NCI-H187 treated with DMSO at 0.1 percent for 48 hours (cell line): ENCODE measurements at places on chromosomes 16 and 17.

DNA sequence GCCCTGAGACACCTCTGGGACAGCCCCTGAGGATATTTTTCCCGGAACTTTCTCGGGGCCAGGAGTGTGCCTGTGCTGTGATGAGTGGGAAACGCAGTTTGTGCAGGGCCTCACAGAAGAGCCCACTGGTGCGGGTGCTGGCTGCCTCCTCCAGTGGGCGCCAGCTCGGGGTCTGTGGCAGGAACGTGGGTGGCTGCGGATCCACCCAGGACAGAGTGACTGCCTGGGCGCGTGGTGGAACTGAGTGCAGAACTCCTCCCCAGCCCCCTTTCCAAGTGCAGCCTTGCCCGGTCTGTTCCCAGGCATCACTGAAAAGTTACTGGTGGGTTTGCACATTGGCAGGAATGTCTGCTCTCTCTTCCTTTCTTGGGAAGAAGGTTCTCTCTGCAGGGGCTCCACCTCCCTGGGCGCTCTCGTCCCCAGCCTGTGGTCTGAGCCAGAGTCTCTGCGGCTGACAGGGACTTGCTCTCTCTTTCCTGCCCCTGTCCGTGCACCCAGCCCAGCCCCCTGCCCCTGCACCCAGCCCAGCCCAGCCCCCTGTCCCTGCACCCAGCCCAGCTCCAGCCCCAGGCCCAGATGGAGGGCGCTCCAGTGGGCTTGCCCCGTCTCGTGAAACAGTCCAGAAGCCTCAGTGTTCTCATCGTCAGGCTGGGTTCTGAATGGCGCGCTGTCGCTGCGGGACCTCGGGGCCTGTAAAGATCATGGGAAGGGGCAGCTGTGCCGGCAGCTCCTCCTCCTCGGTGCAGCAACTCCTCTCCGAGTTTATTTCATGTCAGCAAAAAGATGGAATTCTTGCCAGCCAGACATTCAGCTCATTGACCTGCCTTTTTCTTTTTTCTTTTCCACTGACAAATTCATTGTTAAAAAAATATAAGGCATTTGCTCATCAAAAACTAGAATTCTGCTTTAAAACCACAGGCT, 117.5 kb downstream of the BANP start:
- no peak for DNase-seq

GRCh38 chr16:2494616-2495015, 19.1 kb upstream of the ATP6V0C start:
- no peak for DNase-seq

DNA sequence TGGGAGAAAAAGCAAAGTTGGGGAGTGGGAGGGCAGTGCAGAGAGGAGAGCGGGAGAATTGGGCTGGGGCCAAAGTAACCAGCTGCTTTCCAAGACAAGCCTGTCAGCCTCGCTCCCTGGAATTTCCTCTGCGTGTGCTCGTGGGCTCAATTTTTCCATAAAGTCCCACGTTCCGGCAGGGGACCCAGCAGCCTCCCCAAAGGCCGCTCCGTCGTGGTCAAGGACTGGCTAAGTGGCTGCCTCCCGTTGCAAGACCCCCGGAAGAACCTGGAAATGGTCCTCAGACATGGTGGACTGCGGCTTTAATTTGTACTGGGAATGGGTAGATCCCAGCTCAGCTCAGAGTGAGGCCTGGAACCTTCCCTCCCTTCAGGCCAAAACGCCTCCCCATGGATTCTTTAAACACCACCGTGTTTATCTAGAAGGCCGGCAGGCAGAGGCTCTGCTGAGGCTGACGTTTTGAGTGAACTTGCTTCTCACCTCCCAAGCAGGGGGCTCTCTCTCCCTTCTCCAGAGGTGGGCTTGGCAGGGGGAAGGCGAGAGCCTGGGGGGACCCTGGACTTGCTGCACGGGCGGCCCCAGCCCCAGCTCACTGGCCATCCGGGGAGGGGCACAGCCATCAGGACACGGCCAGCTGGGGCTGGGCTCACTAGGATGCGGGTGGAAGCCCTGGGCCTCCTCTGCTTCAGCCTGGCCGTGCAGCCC, 190.0 kb downstream of the C16orf95 start:
- no peak for DNase-seq

DNA sequence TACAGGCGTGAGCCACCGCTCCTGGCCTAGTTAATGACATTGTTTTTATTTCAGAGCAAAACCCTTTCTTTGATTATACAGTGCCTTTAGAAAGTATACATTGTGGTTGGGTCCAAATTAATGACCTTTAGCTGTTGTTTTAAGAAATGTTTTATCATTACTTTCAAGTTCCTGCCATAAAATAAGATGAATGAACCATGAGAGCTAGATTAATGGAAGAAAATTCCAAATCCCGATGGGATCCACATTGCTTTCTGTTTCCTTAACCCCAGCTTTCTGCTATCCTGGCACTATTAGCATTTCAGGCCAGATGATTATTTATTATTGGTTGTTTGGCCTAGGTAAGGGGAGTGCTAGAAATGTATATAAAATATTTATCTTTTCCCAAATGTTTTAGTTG, 131.7 kb downstream of the ABCC1 start:
- DNase-seq, result no peak

DNA sequence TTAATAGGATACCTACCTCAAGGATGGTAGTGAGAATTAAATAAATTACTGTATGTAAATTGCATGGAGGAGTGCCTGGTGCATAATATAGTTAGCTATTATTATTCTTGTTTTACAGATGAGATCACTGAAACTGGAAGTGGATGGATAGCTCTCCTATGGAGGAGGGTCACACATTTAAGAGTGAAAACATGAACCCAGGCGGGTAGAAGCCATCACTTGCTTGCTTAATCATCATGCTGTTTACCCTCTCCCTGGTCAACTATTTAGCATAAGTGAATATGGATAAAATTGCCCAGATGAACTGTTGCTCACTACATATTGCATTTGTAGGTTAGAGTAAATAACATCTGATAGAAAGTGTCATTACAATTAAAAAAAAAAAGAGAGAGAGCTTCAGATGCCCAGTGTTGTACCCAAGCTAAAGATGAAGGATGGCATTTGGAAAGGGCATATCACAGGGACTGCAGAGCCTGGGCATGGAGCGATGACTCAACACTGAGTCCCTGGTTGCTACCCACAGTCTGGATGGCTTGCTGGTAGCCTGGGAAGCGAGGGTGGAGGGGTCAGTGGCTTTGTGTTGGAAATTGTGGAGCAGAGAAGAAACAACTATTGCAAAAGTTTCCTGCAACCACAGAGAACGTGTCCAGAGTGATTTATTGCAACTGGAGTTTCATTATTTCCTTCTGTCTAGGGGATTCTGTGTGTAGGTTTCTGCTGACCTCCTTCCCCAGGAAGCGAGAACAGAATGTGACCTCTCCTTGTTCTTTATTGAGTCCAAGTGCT, 414.4 kb downstream of the SHISA9 start:
- DNase-seq, result no peak

DNA sequence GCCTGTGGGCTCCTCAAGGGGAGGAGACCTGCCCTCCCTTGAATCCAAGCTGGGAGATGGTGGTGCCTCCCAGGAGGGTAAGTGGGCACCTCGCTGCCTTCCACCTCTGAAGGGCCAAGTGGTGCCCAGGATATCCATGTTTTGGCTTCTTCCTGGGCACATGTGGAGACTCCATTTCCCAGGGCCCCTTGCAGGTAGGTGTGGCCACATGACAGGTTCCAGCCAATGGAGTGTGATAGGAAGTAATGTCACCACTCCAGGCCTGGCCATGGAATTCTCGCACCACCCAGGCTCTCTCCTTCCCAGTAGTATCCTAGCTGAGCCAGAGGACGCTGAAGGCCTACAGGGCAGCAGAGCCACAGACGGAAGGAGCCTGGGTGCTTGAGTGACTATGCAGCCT, 17.6 kb upstream of the PEMT start:
- DNase-seq, result no peak

DNA sequence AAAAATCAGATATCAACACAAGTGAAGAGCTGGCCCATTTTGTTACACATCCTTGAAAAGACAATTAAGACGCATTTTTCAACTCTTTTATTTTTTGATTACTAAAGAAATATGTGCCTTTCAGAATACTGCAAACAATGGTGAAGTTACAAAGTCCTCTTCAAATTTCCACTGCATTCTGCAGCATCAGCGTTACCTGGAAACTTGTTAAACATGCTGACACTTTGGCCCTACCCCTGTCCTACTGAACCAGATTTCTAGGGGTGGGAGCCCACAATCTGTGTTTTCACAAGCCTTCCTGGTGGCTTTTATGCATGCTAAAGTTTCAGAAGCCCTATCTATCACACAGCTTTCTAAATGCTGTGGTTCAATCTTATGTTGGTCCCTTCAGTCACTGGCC, 4.5 kb upstream of the CCL14 start:
- no peak for DNase-seq

DNA sequence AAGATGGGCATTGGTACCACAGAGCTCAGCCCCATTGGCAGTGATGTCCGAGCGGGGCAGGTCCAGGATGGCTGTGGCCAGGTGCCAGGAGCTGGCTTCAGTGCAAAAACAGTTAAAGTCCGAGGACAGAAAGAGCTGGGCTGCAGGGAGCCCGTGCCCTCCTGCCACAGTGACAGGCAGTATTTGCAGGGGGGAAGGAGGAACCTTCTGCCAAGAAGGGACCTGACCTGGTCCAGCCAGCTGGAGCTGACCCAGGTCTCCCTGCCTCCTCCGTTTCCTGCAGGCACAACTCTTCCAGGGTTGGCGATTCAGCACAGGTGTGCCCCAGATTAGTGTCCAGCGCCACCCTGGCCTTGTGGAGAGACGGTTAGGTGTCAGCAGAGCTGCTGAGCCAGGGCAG, 199.0 kb downstream of the ENGASE start:
- DNase-seq, result no peak

DNA sequence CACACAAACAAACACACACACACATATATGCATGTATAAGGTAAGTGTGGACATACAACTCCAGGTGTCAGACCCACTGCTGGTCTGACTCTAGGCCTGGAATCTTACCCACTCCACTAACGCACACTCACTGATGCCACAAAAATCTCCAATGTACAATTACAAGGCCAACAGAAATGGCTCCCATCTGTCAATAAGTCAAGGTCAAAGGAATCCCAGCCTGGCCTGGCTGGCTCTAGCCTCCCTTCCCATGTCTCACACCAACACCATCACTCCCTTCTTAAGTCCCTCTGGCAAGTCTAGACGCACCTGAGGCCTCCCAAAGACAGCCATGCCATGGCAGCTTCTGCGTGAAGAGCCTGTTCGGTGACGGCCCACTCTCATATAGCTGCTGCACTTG, 99.2 kb upstream of the CDYL2 start:
- no peak for DNase-seq

DNA sequence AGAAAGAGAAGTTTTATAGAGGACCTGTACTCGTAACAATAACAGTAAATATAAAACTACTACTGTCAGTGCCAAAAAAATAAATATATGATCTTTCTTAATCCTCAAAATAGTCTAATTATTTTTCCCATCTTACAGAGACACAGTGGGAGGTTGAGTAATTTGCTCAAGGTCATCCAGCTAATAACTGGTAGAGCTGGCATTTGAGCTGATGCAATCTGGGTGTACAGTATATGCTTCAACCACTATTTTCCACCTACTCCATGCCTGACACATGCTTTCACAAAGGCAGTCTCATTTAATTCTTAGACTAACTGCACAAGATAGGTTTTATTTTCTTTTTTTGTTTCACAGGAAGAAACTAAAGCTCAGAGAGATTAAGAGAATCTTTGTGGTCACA, 33.6 kb downstream of the PIGL start:
- no peak for DNase-seq

GRCh38 chr17:17176341-17176740, 29.8 kb downstream of the PLD6 start:
- no peak for DNase-seq

GRCh38 chr17:78112518-78113471, 15.8 kb downstream of the TMC6 start:
- DNase-seq, result no peak

DNA sequence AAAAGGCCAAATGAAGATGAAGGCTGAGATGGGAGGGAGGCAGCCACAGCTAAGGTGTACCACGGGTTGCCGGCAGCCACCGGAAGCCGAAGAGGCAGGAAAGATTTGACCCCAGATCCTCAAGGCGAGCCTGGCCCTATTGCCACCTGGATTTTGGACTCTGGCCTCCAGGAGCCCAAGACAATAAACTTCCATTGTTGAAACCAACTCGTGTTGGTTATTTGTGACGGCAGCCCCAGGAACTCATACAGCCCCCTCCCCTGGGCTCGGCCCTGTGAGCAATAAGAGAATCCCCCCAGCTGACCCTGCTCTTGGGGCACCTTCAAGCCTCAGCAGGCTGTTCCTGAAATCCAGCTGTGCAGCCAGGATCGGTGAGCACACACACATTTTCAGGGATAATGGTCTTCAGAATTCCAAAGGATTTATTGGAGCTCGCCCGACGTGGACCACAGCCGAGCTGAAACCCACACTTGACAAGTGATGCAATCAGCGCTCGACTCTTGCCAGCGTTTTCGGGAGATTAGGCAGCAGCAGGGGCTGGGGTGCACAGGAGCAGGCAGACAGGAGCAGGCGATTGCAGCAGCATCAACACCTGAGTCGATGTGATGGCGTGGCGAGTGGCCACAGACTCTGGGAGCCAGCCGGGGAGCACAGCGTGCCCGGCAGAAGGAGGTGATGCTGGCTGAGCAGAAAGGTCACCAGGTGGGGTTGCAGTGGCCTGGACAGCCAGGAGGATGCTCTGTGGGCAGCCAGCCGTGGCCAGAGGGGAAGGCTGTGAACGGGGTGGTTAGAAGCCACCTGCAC, 22.4 kb upstream of the CBX4 start:
- no peak for DNase-seq

DNA sequence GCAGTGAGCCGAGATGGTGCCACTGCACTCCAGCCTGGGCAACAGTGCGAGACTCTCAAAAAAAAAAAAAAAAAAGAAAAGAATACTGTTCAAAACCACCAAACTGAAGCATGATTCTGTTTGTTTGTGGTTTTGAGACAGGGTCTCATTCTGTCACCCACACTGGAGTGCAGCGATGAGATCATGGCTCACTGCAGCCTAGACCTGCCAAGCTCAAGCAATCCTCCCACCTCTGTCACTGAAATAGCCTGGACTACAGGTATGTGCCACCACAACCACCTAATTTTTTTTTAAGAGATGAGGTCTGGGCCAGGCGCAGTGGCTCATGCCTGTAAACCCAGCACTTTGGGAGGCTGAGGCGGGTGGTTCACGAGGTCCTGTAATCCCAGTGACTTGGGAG, 4.3 kb downstream of the SUMO2 start:
- no peak for DNase-seq

DNA sequence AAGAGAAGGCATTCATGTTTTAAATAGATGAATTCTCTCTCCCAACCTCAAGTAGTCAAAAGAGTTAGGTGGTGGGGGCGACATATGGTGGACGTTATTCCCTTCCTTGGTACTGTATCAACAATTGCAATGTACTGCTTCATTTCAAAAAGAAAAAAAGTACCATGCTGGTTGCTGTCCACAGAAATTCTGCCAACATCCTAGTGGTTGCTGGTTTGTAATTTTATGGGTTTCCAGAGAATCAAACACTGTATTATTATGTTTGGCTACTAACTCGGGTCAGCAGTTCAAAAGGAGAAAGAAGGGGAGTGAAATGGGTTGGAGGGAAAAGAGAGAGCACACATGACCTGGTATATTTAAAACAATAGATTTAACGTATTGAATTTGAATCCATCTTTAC, 61.1 kb upstream of the KCNJ16 start:
- no peak for DNase-seq

GRCh38 chr17:78623541-78623940, 46.3 kb upstream of the DNAH17 start:
- DNase-seq, result no peak
